Stimulated activated naive CD4-positive, alpha-beta T cell (primary cell): ENCODE measurements at places on chromosomes 2 and 18.

GRCh38 chr2:64324746-64325410 lies 129.1 kb upstream of the LGALSL start:
- DNase-seq: no peak

GRCh38 chr2:110748489-110748867 lies 16.1 kb downstream of the ACOXL start:
- peak; percentile 2 for DNase-seq

- no peak for DNase-seq
Measured at GRCh38 chr2:200748779-200749178, 62.9 kb upstream of the BZW1 start.

DNA sequence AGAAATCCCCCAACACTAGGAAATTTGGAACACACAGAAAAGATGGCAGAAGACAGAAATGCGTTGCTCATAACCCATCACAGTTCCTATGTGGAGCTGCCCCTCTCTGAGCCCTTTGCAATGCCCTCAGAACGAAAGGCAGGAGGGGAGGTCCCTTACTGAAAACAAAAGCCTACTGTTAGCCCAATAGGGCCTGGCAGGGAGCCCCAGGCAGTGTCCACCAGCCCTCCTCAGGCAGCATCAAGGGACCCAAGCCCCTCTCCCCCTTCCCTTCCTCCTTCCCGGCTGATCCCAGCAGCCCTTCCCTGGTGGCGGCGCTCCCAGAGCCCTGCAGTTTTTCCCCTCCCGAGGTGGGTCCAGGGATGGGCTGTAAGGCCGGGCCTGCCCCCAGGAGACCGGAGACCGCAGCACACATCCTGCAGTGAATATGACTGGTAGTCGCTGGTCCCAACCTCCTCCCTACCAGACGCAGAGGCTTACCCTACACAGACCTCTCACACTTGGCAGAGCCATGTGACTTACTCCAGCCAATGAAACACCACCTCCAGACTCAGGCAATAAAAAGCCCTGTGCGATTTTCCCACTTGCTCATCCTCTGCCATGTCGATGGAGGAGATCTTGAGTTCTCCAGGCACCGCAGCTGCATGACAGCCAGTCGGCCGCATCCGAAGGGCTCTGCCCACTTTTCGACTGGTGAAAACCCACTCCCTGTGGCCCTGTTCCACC lies 19.4 kb upstream of the DUSP2 start:
- no peak for DNase-seq

GRCh38 chr2:120229341-120229740 lies 6.1 kb upstream of the TMEM185B start:
- no peak for DNase-seq

GRCh38 chr2:230589025-230589424 lies 123.6 kb upstream of the CAB39 start:
- no peak for DNase-seq

- no peak for DNase-seq
Measured at GRCh38 chr2:45992021-45992740, 305.0 kb upstream of the EPAS1 start.

DNA sequence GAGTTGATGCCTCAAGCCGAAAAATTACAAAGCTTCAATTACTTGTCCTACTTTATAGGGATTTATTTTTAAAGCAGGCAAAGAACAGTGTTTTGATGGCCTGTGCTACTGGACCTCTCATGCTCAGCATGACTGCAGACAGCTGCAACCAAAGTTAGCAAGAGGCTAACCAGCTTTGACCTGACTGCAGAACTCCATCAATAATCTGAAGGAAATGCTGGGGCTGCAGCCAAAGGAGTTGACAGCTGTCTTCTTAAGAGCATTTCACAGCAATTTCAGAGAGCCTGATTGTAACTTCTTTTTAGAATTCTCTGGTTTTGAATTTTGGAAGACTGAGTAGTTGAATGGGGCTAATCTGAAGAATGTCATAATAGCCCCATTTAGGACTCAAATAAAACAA lies 46.5 kb upstream of the SESTD1 start:
- DNase-seq: no peak

DNA sequence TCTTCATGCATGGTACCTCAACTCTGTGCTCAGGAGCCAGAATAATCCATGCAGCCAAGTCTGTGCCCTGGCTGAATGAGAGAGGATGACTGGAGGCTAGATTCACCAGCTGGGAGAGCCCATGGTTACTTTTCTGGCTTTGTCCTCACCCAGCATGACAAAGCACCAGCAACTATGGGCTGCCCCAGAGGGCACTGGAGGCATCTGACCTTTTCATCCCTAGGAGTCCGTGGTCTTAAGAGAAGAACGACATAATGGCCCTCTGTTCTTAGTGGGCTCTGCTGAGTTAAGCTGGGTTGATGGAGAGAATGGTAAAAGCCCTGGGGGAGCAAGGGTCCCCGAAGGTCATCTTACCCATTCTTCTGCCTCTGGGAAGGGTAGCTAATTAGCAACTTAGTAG lies 54.6 kb upstream of the TNP1 start:
- DNase-seq: no peak

DNA sequence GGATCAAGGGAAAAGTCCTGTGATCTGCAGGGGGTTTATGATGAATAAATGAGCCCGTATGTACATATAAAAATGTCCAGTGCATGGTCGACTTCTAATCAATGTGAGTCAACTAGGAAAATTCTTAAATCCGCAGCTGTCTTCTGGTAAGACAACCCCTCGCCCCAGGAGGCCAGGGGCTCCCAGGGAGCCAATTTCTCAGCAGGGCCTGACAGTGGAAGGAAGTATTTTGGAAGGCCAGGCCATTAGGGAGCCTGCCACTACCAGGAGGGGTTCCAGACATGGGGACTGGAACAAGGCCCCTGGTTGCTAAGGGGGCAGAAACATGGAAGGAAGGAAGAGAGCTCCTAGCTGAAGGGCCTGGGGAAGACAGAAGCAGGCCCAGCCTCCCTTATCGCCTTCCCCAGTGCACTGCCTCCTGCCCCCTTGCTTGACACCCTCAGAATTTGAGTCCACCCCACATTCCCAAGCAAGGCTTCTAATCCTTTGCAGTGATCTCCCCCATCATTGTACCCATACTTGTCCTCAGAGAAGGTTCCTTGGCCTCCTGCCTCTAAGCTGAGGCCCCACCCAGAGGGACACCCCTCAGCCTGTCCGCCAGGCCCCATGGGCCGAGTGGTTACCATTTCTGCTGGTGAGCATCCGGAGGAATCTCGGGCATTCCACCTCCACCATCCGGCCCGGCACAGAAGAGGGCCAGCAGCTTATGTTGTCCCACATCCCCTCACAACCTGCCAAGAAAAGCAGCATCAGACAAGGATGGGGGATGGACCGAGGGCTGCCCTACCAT lies 45.9 kb downstream of the SCTR start:
- DNase-seq: no peak

DNA sequence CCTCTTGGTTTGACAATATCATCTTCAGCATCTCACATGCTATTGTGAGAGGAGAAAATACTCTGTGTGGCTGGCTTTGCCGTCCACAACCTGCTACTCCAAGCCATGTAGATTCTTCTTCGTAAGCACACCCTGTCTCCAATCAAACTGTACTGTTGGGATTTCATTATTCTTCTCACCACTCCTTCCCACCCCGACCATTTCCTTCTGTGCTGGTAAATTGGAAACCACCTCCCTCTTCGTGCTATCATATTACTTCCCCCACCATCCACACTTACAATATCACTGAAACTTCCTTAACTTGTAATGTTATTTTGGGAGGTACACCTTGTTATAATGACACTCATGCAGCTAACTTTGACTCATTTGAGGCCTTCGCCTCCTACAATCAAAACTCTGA lies 3.2 kb upstream of the AGXT start:
- no peak for DNase-seq

DNA sequence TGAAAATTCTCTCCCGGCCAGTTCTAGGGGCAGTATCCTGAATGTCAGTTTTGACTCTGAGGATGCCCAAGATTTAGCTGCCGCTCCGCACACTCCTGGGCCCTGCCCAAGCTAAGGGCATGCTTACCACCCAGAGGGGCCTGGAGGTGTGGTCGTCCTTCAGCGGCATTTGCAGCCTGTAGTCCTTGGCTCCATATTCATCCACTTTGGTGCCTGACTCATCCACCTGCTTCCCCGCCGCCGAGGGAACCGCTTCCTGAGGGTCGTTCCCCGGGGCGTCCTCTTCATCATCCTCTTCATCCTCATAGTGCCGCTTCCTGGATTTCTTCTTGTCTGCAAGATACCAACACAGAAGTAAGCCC lies 577 bp downstream of the ERCC3 start:
- DNase-seq: no peak

DNA sequence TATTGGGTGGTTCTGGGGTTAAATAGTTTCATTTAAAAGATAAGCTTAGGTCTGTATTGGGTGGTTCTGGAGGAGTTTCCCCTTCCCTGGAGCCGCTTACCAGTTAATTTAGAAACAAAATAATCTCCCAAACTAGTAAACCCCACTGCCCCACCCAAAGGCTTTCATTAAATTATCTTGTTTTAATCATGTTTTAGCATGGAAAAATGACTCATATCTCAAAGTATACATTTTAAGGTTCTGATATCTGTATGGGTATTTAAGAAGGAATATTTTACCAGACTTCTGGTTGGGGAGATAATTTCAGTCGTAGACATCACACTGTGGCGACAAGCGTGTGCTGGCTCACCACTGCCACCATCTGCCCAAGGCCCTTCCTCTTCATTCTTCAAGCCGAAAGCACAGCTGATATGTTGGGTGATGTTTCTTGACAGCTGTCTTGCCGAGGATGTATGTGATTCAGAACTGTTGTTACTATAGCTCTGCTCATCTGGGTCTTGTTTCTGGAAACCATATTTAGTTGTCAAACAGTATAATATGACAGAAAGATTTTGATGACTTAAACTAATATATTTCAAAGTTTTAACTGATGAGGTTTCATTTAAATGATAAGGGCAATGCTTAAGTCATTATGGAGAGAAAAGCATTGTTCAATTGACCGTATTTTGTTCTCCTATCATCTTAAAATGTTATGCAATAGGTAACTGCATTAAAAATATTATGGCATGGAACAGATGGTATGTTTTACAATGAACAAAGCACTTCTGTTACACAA lies 5.1 kb downstream of the FIGLA start:
- DNase-seq: peak; percentile 26

GRCh38 chr18:43780782-43781340 lies 503.6 kb upstream of the SYT4 start:
- no peak for DNase-seq

- DNase-seq: no peak
Measured at GRCh38 chr18:74724186-74724585, 126.5 kb downstream of the ZNF407 start.

GRCh38 chr2:222751821-222752719 lies 80.6 kb downstream of the MOGAT1 start:
- DNase-seq: no peak

DNA sequence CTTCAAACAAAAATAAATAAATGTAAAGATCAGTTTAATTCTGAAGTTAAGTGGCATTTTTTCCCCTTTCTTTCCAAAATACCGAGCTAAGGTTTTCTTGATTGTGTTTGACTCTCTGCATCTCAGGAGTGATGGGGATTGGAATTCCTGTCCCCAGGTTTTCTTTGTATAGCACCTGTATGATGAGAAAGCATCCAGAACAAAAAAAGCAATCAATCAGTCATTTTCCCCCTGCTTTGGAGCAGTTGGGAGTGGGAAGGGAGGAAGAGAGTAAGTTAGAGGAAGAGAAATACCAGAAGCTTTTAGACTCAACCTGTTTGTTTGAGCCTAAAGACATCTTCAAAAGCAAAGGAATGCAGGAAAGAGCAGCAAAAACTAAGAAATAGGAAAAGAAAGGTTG lies 88.5 kb downstream of the RIF1 start:
- DNase-seq: no peak

DNA sequence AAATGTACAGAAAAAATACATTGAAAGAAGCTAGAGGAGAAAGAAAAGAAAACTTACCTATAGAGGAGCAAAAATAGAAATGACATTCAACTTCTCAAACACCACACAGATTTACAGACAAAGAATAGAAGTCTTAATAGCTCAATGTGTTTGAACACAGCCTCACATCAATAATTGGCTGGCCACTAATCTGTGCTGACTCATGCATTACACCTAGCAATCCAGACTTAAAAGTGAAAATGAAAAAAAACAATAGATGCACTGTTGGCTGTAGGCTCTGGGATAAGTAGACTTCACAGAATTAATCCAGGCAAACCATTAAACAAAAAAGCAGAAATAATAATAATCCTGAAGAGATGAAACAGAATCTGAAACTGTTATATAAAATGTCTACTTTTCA lies 961.3 kb upstream of the CELF4 start:
- no peak for DNase-seq

GRCh38 chr2:144858211-144858610 lies 338.3 kb upstream of the ZEB2 start:
- DNase-seq: no peak

DNA sequence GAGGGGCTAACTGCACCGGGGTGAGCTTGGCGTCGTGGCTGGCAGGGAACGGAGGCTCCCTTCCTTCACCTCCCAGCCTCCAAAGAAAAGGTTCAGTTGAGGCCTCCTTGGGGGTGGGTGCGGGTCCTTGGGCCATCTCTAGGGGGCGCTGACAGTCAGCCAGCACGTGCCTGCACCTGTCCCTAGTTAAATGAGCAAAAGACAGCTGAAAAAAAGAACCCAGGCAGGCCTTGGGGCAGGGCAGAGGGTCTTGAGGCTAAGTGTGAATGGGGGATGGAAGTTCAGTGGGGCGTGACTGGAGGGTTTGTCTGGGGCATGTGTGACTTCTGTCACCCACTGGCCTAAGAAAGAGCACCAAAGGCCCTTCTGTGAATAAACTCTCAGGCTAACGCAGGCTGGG lies 56.4 kb downstream of the ZFP36L2 start:
- DNase-seq: peak; percentile 67

GRCh38 chr2:230162981-230163380 lies 56.8 kb downstream of the SP110 start:
- DNase-seq: no peak

DNA sequence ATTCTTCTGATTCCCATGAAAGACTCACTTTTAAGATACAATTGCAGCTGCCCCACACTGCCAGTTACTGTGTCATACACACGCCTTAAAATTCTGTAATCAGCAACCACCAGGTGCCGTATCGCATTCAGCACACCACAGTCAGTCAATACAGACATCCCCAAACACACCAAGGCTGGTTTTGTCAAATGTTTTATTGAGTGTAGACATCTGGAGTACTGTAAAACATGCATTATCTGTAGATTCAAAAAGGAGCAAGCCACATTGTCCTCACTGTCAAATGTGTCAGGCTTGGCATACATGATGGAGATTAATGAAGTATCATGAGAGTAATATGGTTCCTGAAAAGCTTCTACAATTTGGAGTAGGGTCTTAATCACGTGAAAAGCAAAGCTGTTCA lies 109.7 kb upstream of the SP3 start:
- DNase-seq: no peak

GRCh38 chr18:79283131-79283810 lies 112.5 kb upstream of the NFATC1 start:
- no peak for DNase-seq
